ENCODE measurements at places on chromosomes 16 and 17. TPM values are rescaled to one million over a fixed set of nuclear protein-coding genes. Genes with fewer than 3 reads are reported as not detected.

Gene MYH2
- total RNA-seq, result 1.4 TPM

Gene NPB
- total RNA-seq, result not detected

Gene KRTAP9-8
- not detected for total RNA-seq

Gene CFAP97D1
- total RNA-seq, result not detected

Gene RCVRN
- not detected for total RNA-seq

Gene TBC1D3
- total RNA-seq, result not detected

Gene MPHOSPH6
- total RNA-seq, result 26.2 TPM

Gene MMP2
- 287 TPM for total RNA-seq

Gene AHSP
- total RNA-seq, result not detected

Gene WNT3
- total RNA-seq, result 0.99 TPM

Measured in esophagus muscularis mucosa (tissue), 4 donors.